Esophagus muscularis mucosa (tissue), 4 donors: ENCODE measurements at places on chromosomes 7 and 10. TPM values are rescaled to one million over a fixed set of nuclear protein-coding genes. Genes with fewer than 3 reads are reported as not detected.

The INMT gene
- 192 TPM for total RNA-seq

DNA sequence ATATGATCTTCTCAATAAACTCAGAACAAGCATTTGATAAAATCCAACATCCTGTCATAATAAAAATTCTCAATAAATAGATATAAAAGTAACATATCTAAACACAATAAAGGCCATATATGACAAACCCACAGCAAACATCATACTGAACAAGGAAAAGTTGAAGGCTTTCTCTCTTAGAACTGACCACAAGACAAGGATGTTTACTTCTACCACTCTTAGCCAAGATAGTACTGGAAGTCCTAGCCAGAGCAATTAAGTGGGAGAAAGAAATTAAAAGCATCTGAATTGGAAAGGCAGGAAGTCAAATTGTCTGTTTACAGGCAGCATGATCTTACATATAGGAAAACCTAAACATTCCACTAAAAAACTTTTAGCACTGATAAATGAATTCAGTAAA, 510.9 kb downstream of the ANKRD7 start:
- no peaks in the 10 kb centered on the region for H3K4me1 ChIP-seq
- no peak overlapping the region for H3K27ac ChIP-seq
- no peak for DNase-seq
- no peak overlapping the region for H3K4me3 ChIP-seq
- no peaks in the 10 kb centered on the region for H3K36me3 ChIP-seq

GRCh38 chr7:102306916-102307677, 20.4 kb downstream of the SH2B2 start:
- no peak overlapping the region for H3K27ac ChIP-seq
- H3K36me3 ChIP-seq, result no peaks in the 10 kb centered on the region
- no peak overlapping the region for H3K4me3 ChIP-seq
- no peak for DNase-seq

The GIMAP8 gene
- 7.1 TPM for total RNA-seq

DNA sequence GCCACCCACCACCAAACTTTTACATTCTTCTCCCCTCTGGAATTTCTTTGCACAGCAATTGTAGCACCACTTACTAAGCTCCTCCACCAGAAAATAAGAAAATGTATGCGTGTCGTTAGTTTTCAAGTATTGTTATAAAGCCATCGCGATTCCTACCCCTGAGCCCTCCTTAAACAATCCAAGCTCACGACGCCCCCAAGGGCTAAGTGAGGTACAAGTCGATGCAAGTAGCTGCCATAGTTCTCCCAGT, 1.3 kb downstream of the FRAT2 start:
- H3K4me3 ChIP-seq, result peak overlapping the region; percentile 84
- H3K36me3 ChIP-seq, result peaks cover 4% of the 10 kb centered on the region
- H3K27me3 ChIP-seq, result no peaks in the 10 kb centered on the region
- peak overlapping the region; percentile 97 for H3K27ac ChIP-seq
- peaks cover 72% of the 10 kb centered on the region for H3K4me1 ChIP-seq
- DNase-seq, result no peak

GRCh38 chr7:95828824-95829790, 56.8 kb downstream of the DYNC1I1 start:
- no peaks in the 10 kb centered on the region for H3K27me3 ChIP-seq
- no peak for DNase-seq
- H3K4me1 ChIP-seq, result no peaks in the 10 kb centered on the region
- H3K4me3 ChIP-seq, result no peak overlapping the region

GRCh38 chr10:110335314-110336064, 30.8 kb upstream of the SMNDC1 start:
- H3K4me1 ChIP-seq, result peaks cover 18% of the 10 kb centered on the region
- H3K27ac ChIP-seq, result peak overlapping the region; percentile 46
- H3K36me3 ChIP-seq, result no peaks in the 10 kb centered on the region
- no peak for DNase-seq
- H3K4me3 ChIP-seq, result no peak overlapping the region
- no peaks in the 10 kb centered on the region for H3K27me3 ChIP-seq

- H3K27ac ChIP-seq, result no peak overlapping the region
- no peaks in the 10 kb centered on the region for H3K36me3 ChIP-seq
- H3K4me1 ChIP-seq, result peaks cover 24% of the 10 kb centered on the region
Measured at GRCh38 chr7:49778731-49779270, 5.4 kb downstream of the VWC2 start.

DNA sequence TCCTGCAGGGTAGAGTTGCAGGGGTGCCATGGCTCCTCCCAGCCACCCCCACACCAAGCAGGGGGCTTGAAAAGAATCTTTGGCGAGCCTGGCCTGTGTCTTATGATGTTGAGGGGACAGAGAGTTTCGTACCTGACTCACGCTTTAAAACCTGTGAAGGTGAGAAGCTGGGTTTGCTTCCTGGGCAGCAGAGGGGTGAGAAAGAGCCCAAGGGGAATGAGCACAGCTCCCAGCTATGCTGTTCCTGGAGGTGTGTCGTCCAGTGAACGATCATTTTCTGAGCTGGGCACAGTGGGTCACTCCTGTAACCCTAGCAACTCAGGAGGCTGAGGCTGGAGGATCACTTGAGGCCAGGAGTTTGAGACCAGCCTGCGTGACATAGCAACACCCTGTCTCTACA, 13.5 kb upstream of the ADRB1 start:
- no peaks in the 10 kb centered on the region for H3K36me3 ChIP-seq
- DNase-seq, result no peak
- H3K4me3 ChIP-seq, result no peak overlapping the region
- no peaks in the 10 kb centered on the region for H3K4me1 ChIP-seq

GRCh38 chr10:30448092-30448491, 14.1 kb downstream of the MAP3K8 start:
- H3K4me1 ChIP-seq, result peaks cover 41% of the 10 kb centered on the region
- H3K4me3 ChIP-seq, result no peak overlapping the region
- no peak overlapping the region for H3K27ac ChIP-seq
- H3K36me3 ChIP-seq, result peaks cover 45% of the 10 kb centered on the region

GRCh38 chr10:4834898-4835405, 8.9 kb downstream of the AKR1E2 start:
- no peaks in the 10 kb centered on the region for H3K27me3 ChIP-seq
- peak; percentile 53 for DNase-seq
- peaks cover 8% of the 10 kb centered on the region for H3K36me3 ChIP-seq
- no peak overlapping the region for H3K27ac ChIP-seq

The CDC14C gene
- total RNA-seq, result not detected

DNA sequence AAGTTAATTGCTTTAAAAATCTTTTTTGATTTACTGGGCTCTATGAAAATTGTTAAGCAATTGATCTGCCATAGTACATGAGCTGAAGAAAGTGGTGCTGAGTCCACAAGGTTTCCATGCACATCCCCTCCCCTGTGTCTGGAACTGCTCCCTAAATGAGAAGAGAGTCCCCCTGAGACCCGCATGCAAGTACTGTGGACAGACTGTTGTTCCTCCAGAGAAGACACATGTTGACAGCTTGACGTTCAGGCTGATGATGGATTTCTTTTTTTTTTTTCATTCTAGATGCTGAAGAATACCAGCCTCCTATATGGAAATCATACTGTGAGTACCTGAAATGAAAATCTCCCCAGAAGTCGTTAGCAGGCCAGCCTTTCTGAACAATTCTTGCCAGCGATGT, 159.8 kb downstream of the CHN2 start:
- no peaks in the 10 kb centered on the region for H3K36me3 ChIP-seq
- DNase-seq, result no peak
- H3K4me1 ChIP-seq, result no peaks in the 10 kb centered on the region
- no peak overlapping the region for H3K4me3 ChIP-seq
- H3K27me3 ChIP-seq, result no peaks in the 10 kb centered on the region
- no peak overlapping the region for H3K27ac ChIP-seq

DNA sequence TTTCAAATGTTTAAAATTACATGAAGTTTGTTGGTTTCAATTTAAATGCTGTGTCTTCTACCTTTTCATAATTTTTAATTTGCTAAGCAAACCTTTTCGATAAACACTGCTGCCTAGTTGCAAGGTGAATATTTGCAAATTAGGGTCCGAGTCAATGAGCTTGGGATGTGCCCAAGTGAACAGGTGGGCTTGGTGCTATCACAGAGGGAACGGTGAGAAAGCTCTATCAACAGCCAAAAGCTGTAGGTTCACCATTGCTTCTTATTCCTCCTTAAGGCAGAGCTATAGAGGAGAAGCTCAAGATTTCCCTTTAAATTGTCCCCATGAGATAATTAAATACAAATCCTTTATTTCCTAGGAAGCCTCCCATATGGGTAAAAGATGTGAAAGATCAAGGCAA, 245.3 kb upstream of the CELF2 start:
- H3K36me3 ChIP-seq, result no peaks in the 10 kb centered on the region
- DNase-seq, result peak; percentile 8
- no peaks in the 10 kb centered on the region for H3K27me3 ChIP-seq
- no peaks in the 10 kb centered on the region for H3K4me1 ChIP-seq
